ENCODE measurements at places on chromosomes 7 and 10.

GRCh38 chr7:117279931-117280557, 42.8 kb downstream of the WNT2 start:
- no peak for DNase-seq

- no peak for DNase-seq
Measured at GRCh38 chr7:40525764-40526163, 391.0 kb downstream of the SUGCT start.

DNA sequence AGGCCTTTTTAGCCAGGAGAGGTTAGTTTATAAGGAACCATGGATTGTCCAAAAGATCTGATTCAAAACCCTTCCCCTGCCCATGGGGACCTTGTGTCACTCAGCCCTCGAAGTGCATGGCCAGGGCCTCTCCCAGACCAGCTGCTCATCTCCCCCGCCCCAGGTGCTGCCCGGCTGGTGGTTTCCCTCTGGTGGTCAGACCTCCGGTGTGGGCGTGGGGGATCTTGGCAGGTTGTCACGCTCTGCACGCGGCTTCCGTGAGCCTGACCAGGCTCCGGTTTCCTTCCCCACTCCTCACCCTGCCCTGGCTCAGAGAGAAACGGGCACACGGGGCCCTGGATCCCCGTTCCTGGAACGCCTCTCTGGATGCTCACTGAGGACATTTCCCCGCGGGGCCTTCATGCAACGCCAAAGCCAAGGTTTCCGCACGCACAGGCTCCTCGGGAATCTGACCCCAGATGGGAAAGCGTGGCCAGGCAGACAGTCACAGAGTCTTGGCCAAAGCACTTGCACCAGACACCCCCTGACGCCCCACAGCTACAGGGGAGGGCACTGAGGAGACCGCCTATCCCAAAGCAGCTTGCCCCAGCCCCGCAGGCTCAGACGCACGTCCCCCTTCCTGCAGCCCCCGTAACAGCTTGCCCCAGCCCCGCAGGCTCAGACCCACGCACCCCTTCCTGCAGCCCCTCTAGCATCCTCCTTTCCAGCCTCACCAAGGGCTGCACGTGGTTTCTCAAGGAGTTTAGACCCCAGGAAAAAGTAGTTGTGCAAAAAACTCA, 7.8 kb upstream of the DIP2C start:
- no peak for DNase-seq

GRCh38 chr10:6301488-6302075, 98.8 kb downstream of the PFKFB3 start:
- DNase-seq, result no peak

GRCh38 chr10:113128450-113129070, 178.5 kb downstream of the TCF7L2 start:
- DNase-seq, result no peak

DNA sequence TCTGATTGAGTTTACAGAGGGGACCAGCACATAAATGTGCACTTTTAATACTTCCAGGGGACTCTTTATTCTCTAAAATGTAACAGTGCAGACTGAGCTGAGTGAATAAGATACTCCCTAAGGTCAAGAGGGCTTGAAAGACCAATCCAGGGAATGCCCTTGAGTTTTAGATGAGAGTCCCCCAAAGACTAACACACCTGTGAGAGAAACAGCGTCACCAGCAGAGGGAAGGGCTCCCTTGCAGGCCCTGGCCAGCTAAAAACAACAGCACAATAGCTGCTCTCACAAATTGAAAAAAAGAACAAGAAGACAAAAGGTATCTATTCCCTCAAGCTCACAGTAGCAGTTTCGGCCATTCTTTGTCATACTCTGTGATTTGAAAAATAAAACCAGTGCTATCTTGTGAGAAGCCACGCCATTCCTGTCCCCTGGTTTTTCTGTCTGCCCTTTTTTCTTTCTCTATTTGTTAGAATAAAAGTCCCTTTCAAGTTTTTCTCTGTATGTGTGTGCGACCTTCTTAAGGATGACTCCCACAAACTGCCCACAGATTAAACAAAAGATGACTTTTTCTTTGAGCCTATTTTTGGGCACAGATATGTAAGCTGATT, 230.4 kb upstream of the BMPER start:
- no peak for DNase-seq

GRCh38 chr7:93146472-93147141, 1.6 kb downstream of the SAMD9L start:
- DNase-seq, result no peak

All from fibroblast of skin of scalp (primary cell).